ENCODE measurements at places on chromosomes 12 and 14.

- no peak for DNase-seq
These were observed 178.6 kb downstream of the PRKCH start for GRCh38 chr14:61499991-61500390.

- no peak for DNase-seq
These were observed 101.4 kb upstream of the PPM1H start for GRCh38 chr12:63036216-63036973.

GRCh38 chr12:109963330-109963729 lies 32.8 kb downstream of the GIT2 start:
- no peak for DNase-seq

- DNase-seq, result no peak
These were observed 273.1 kb upstream of the RGS6 start for GRCh38 chr14:71659159-71659558.

DNA sequence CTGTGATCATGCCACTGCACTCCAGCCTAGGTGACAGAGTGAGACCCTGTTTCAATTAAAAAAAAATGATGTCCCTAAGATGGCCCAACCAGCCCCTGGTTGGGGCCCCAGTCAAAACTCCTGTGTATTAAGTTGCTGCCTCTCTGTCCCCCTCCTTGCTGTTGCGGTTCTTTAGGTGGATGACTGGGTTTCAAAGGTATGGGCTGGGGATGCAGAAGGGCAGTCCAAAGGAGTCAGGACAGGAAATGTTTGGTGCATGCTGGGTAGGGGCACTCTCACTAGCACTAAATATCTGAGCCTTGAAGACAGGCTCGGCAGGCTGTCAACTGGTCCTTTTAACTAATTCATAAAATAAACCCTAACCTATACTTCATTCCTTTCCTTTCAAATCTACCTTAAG lies 12.0 kb upstream of the PIP4K2C start:
- DNase-seq, result no peak

DNA sequence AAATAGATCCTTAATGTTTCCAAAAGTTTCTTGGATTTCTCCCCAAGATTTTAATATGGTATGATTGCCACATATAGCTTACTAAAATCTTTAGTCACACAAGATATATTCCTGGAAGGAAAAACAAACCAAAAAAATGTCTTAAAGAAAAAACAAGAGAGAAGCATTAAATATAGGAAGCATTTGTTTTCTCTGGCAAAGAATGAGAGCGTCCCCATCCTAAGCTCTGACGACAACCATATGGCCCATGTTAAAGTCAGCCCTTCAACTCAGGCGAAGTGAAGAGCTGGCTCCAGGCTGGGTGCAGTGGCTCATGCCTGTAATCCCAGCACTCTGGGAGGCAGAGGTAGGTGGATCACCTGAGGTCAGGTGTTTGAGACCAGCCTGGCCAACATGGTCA lies 35.6 kb downstream of the GCH1 start:
- no peak for DNase-seq
